ENCODE measurements at places on chromosomes 11 and 22.

DNA sequence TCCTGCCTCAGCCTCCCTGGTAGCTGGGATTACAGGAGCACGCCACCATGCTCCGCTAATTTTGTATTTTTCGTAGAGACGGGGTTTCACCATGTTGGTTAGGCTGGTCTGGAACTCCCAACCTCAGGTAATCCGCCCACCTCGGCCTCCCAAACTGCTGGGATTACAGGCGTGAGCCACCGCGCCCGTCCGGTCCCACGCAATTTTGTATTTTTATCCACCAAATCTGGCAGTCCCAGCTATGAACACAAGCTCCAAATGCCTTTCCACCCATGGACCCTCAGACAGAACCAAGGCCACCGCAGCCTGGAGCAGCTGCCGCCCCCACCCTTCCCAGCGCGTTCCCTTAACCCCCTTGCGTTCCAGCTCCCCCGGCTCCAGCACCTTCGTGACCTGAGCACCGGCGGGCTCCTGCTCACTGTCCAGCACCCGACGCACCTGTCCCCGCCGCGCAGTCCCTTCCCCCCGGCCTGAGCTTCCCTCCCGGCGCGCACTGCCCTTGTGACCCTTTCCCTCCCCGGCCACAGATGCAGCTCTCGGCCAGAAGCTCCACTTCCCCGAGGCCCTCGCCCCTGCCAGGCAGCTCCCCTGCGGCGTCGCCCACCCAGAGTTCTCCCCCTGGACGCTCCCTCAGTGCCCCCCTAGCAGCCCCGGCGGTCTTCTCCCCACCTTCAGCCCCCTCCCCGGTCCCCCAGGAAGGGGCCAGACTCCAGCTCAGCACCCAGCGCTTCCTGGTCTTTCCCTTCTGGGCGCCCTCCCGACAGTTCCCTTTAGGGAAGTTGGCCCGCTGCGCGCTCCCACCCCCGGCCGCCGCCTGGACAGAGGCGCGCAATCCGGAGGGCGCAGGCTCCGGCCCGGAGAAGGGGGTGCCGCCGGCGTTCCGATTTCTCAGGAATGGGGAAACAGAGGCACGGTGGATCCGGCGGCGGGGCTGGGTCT, 5.6 kb upstream of the ZBED4 start:
- DNase-seq, result no peak

DNA sequence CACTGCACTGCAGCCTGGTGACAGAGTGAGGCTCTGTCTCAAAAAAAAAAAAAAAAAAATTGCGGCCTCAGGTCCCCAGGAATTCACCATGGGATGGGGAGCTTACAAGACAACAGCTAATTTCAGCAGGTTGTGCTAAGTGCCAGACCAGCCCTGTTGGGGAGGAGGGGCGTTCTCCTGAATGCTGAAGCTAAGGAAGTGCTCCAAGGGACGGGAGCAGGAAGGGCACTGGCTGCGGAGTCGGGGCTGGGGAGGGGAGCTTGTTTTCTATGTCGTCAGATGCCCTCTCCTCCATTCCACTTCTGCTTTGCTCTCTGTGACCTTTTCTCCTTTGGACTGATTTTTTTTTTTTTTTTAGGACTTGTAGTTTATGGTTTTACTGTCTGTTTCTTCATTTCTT, 4.5 kb downstream of the ADAMTS15 start:
- no peak for DNase-seq

DNA sequence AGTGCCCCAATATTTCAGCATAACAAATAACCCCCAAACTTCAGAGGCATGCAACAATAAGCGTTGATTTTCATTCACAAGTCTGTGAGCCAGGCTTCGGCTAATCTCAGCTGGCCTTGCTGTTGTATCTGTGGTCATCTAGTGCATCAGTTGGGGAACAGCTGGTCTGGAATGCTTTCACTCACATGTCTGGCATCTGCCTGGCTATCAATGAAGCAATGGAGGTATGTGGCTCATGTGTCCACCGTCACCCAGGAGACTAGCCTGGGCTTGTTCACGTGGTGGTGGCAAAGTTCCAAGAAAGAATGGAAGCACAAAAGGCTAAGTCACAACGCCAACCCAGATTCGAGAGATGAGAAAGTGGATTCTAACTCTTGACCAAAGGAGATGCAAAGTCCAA, 304.8 kb upstream of the ISX start:
- no peak for DNase-seq

DNA sequence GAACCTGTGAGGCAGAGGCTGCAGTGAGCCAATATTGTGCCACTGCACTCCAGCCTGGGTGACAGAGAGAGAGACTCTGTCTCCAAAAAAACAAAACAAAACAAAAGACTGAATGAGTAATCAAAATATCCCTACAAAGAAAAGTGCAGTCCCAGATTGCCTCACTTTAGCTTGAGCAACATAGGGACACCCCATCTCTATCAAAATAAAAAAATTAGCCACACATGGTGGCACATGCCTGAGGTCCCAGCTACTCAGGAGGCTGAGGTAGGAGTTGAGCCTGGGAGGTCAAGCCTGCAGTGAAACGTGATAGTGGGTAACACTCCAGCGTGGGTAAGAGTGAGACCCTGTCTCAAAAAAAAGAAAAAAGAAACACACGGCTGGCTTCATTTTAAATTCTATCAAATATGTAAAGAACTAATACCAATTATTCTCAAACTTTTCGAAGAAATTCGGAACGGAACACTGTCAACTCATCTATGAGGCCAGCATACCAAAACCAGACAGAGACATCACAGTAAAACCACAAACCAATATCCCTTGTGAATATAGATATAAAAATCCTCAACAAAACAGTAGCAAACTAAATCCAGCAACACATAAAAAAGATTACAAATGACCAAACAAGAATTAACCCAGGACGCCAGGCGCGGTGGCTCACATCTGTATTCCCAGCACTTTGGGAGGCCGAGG, 12.9 kb downstream of the CHEK2 start:
- no peak for DNase-seq

- no peak for DNase-seq
Measured at GRCh38 chr22:27065279-27065678, 407.9 kb downstream of the MIAT start.

DNA sequence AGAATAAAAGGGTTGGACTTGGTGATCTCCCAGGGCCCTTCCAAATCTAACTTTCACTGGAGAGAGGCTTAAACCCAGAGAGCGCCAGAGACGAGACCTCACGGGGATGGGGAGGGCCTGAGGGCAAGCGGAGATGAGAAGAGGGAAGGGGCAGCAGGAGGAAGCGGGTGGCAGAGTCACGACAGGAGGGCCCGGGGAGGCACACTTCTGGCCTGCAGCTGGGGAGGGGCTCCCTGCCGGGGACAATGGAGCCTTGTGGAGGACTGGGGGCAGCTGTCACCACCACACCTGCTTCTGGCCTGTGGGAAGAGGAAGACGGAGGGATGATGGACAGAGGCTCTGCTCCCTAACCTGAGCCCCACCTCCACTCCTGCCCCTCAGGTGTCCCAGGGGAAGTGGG, 40.2 kb downstream of the PDE2A start:
- DNase-seq, result no peak

- DNase-seq, result no peak
Measured at GRCh38 chr11:78402847-78403246, 14.8 kb downstream of the GAB2 start.

GRCh38 chr11:86696004-86696403, 23.6 kb upstream of the ME3 start:
- DNase-seq, result peak; percentile 90

GRCh38 chr11:68297812-68298658, 14.4 kb upstream of the LRP5 start:
- DNase-seq, result peak; percentile 23

- no peak for DNase-seq
Measured at GRCh38 chr22:22103078-22103875, 120.7 kb upstream of the TOP3B start.
